ENCODE measurements at places on chromosomes 4 and X.
A peak's percentile ranks its signal among the peaks of the same experiment; 100 is the strongest.

DNA sequence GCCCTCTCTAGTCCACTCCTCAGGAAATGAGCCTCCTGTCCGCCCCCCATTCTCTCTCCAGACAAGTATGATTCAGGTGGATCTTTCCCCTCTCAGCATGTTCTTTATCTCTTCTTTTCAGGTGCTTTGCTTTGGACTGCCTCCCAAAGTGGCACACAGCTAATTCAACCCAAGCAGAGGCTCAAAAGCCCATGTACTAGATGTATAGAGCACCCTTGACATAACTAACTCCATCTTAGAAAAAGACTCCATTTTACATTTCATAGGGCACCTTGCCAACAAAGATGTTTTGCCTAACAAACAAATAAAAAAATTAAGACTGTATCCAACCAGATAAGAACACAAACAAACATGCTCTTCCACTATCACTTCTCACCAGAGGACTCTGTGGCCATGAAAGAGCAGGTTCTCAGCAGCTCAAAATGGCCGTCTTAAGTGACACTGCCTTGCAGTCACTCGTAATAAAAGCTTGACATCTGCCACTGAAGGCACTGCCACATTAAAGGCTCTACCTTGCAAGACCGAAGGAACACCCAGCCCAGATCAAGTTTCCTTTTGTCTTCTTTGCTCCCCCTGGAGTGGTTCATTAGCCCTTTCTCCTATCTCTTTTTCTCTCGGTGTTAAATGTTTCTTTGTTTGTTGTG is 84.9 kb upstream of the TAB3 start:
- DNase-seq, result no peak

GRCh38 chr4:166153548-166153947 is 280.5 kb downstream of the TLL1 start:
- no peak for DNase-seq

- DNase-seq, result peak; percentile 17
These were observed 26.8 kb upstream of the BOD1L1 start for GRCh38 chr4:13654162-13654797.

GRCh38 chrX:100673397-100673953 is 29.5 kb downstream of the SRPX2 start:
- DNase-seq, result no peak

GRCh38 chrX:24259544-24260240 is 54.2 kb downstream of the SUPT20HL2 start:
- peak; percentile 24 for DNase-seq

DNA sequence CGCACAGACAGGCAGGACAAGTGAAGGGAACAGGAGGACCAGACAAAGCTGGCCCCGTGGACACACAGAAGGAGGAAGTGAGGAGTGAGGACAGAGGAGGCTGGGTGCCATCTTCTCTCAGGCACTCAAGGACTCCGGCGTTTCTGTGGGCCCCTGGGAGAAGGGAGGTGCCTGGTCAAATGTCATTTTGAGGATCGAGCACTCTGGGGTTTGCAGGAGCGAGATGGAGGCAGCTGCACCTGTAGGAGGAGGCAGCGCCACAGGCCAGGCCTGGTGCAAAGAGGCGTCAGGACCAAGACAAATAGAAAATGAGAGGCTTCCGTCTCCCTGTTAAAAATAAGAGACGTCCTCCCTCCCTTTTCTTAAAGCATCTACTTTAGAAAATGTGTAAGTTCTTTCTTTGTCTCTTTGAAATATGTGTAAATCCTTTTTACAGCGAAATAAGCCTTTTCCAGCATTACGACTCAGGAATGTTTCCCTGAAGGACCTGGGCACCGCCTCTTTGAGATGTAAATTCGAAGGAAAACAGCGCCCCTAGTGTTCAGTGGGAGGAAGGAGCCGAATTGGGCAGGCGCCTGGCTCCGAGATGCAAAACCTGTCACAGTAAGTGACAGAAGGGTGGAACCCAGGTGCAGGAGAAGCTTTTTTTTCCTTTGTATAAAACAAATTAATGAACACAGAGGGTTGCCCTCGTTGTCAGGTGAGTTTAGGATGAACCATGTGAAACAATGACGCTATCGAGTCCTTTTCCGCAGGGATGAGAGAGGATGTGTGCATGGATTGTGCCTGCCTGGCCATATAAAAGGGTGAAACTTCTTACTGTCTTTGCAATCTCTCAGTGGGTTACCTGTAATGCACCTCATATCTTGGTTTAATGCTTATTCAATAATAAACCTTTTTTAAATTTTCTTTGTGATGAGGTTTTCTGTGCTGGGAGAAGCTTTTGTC is 1.4 kb upstream of the C4orf50 start:
- no peak for DNase-seq
